ENCODE measurements at places on chromosomes 5 and 9.

- no peak for DNase-seq
These were observed 8.6 kb downstream of the HAVCR2 start for GRCh38 chr5:157100140-157100679.

GRCh38 chr5:174384509-174384947 is 339.0 kb downstream of the NSG2 start:
- no peak for DNase-seq

GRCh38 chr9:24518545-24518944 is 27.2 kb downstream of the IZUMO3 start:
- no peak for DNase-seq

- DNase-seq: no peak
These were observed 181.3 kb downstream of the AUH start for GRCh38 chr9:91180240-91180929.

DNA sequence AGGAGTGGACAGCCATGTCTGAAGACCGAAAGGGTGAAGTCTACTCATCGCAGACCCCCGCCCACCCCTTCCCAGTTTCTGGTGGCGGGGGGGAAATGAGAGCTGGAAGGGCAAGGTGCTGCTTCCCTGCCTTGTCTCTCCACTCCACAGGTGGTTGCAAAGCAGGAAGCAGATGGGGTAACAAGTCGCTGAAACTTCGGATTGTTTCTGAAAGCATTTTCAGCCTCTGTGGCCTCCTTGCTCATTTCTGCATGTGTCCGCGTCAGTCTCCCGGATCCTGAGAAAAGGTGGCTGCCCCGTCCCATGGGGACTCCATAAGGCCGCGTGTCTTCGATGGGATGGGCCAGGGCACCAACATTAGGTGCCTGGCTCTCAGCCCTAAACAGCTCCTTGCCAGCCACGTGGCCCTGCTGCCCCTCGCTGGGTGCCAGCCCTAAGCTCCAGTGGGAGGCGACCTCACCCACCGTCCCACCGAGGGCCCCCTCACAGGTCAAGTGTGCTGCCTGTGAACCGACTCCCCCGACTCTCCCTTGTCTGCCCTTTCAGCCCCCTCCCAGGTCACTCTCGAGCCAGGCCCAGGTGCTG is 971 bp downstream of the PHYKPL start:
- DNase-seq: no peak

DNA sequence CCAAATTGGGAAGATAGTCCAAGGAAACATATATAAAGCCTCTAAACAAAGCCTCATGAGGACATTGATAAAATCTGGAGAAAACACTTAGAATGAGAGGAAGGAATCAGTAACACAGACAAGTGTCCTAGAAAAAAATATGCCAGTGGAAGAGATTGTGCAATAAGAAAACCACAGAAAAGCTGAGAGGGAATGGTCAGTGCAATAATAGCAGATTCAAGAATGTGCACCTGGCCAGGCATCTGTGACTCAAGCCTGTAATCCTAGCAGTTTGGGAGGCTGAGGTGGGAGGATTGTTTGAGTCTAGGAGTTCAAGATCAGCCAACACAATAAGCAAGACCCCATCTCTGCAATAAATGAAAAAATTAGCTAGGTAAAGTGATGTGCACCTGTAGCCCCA is 691.2 kb upstream of the CDH6 start:
- DNase-seq: no peak

- no peak for DNase-seq
These were observed 79.1 kb downstream of the ZNF618 start for GRCh38 chr9:113955076-113955752.

DNA sequence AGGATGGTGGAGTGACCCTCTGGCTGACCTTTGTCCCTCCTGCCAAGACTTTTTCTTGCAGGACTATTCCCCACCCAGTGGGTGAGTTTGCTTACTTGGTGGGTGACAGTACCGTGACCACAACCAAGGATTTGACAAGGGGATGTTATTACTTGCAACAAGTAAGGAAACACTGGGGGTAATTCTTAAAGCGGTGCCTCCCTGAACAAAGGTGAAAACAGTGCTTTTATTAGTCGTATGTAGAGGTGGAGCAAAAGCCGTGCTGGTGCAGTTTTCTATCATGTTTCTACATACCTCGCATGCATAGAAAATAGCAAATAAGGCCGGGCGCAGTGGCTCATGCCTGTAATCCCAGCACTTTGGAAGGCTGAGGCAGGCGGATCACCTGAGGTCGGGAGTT is 41.0 kb upstream of the KDM4C start:
- DNase-seq: no peak

GRCh38 chr5:179963375-179963774 is 55.7 kb upstream of the TBC1D9B start:
- no peak for DNase-seq

GRCh38 chr5:27083449-27084415 is 45.3 kb upstream of the CDH9 start:
- DNase-seq: no peak

- DNase-seq: no peak
These were observed 164.4 kb downstream of the TLR4 start for GRCh38 chr9:117868594-117868993.

- DNase-seq: no peak
These were observed at the start of gene PDLIM4 for GRCh38 chr5:132257131-132258101. Gene PDLIM4, plus strand, starts transcription at chr5:132257696. Its CDS starts 39 bp downstream, at chr5:132257735.

GRCh38 chr9:100411472-100412283 is 15.3 kb upstream of the MSANTD3 start:
- peak; percentile 88 for DNase-seq

GRCh38 chr9:127531676-127532075 is 80.4 kb downstream of the LRSAM1 start:
- DNase-seq: no peak

DNA sequence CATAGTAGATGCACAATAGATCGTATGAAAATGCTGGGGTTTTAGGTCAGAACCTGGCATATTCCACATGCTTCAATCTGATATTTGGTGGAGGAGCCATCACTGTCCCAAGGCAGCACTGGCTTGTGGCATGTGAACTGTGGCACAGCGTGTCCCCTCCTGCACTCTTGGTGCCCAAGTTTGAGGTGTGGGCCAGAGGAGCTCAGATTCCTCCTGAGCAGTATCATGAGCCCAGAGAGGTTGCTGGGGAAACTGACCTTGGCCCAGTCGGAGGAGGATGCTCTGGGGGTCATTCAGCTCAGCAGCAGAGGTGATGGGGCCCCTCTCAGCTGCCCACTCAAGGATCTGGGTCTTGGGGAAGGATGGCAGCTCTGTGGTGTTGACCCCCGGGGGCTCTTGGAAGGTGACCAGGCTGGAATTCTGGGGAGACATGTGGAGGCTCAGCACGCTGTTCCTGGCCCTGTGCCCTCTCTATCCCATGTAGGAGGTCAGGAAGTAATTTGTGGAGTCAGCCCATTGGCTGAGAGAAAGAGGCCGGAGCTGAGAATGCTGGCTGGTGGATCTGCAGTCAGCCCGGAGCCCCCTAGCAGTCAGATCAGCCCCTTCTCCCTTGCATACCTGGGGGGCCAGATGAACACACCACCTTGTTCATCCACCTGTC is 23.7 kb downstream of the FPGS start:
- no peak for DNase-seq

DNA sequence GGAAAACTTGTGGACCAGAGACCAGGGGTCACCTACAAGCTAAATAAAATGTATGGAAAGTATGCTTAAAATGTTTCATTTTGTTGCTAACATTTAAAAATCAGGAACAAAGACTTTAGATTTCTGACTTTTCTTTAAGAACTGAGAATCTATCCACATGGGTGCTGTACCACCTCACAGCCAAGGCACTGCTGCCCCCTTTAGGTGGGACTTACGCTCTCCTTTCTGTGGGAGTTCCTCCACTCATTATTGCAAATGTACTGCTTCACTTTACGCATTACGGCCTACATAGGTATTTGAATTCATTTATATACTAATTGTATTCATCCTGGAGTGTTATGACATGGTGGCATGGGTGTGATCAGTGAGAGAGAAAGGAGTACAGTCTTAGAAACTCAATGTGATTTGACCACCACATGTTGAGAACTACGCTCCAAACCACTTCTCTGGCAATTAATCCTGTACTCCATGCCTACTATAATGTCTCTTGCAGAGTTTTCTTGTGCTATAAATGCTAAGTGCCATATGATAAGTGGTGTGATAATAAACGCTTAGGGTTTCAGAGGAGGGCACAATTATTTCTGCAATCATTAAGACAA is 24.7 kb upstream of the CETN3 start:
- peak; percentile 34 for DNase-seq

DNA sequence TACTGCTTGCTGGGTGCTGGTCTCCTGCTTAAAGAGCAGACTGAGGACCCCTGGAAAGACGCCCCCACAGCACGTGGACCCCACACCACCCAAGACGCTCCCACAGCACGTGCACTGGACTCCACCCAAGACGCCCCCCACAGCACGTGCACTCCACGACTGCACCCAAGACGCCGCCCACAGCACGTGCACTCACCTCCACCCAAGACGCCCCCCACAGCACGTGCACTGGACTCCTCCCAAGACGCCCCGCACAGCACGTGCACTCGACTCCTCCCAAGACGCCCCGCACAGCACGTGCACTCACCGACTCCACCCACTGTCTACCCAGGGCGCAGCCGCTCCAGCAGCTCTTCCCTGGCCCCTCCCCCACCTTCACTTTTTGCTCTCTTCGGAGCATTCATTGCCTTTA is 50.5 kb downstream of the EHMT1 start:
- DNase-seq: peak; percentile 47

DNA sequence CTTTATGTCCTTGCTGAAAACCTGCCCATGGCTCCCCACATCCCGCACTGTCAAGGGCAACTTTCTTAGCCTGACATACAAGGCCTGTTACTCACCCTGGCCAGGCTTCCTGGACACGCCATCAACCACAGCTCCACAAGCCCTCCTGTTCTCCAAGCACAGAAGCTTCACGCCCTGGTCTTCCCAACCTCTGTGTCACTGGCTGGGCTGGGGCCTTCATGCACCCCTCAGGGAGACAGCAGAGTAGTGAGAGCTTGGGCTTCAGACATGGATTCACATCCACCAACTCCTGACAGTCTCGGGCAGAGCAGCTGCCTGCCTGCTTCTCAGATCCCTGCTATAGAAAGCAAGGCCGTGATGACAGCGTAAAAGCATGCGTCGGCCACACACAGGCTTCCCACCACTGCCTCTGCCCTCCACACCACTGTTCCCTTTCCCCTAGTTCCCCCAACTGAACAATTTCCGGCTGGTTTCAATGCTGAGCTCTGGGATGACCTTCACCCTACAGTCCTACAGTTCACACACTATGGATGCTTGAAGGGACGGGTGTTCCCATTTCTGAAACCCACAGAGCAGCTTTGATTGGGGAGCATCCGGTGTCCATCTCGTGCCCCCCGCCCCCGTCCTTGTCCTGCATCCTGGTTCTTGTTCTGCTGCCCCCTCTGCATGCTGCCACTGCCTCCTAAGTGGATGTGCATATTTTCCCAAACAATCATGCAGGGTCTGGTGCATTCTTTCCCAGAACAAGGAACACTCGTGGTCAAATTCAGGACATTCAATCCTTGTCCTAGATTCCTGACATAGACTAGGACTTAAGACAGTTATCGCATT is 33.4 kb upstream of the ADAMTS2 start:
- no peak for DNase-seq

DNA sequence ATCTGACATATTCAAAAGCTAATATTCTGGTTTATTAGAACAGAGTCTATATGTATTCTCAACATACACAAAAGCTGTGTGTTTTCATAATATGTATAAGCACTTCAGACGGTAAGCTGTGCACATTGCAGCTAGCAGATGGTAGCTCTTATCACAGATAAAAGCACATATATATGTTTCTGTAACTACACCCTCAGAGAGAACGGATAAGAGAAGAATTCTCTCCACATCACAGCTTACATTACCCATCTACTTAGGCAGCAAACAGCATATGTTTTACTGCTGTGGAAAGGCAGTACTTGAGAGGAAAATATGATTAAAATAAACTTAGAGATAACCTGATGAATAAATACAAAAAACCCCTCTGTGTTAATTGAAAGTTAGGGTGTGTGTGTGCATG is 450.9 kb upstream of the ZNF608 start:
- DNase-seq: no peak

GRCh38 chr5:74424162-74424868 is 216.2 kb downstream of the ENC1 start:
- DNase-seq: no peak

DNA sequence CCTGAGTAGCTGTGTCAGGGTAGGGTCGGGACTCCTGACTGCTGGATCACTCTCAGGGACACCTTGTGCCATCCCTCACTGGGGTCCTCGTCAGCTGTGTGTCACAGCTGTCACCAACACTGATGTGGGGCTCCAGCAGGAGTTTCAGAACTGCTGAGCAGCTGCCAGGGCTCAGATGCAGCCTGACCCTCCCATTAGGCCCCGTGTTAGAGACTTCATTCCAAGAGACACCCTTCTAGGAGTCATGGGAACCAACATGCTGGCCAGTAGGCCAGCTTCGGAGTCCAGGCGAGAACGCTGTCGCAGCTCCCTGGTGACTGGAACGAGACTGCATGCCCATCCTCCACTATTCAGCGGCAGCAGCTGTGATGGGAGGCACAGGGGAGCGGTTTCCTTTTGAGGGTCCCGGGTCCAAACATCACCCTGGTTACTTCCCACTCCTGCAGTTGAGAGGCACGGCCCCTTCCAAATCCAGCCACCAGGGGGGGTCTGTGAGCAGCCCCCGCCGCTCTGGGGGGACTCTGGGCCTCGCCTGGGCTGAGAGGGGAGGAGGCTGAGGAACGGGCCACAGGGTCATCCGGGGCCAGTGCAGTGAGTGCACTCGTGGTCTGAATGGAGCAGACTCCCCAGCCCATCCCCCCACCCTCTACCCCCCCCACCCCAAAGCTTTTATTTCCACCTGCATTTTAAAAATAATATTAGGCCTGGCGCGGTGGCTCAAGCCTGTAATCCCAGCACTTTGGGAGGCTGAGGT is 12.6 kb upstream of the TCF7 start:
- peak; percentile 82 for DNase-seq

GRCh38 chr9:91816356-91816755 is 133.7 kb downstream of the ROR2 start:
- DNase-seq: no peak

GRCh38 chr5:100232736-100233135 is 302.4 kb upstream of the FAM174A start:
- DNase-seq: no peak

GRCh38 chr5:167571824-167572223 is 719.6 kb upstream of the WWC1 start:
- DNase-seq: no peak

- no peak for DNase-seq
These were observed 94.1 kb downstream of the FRMD3 start for GRCh38 chr9:83444110-83444509.

- no peak for DNase-seq
These were observed 213.9 kb downstream of the IRX2 start for GRCh38 chr5:2537378-2538145.

Measured in B cell (primary cell).